ENCODE measurements at places on chromosomes 6 and 20.
A peak's percentile ranks its signal among the peaks of the same experiment; 100 is the strongest.

GRCh38 chr20:64033981-64034493 lies 1.9 kb upstream of the C20orf204 start:
- no peak for DNase-seq

- DNase-seq = no peak
These were observed 294.2 kb upstream of the RSPO3 start for GRCh38 chr6:126824226-126824625.

DNA sequence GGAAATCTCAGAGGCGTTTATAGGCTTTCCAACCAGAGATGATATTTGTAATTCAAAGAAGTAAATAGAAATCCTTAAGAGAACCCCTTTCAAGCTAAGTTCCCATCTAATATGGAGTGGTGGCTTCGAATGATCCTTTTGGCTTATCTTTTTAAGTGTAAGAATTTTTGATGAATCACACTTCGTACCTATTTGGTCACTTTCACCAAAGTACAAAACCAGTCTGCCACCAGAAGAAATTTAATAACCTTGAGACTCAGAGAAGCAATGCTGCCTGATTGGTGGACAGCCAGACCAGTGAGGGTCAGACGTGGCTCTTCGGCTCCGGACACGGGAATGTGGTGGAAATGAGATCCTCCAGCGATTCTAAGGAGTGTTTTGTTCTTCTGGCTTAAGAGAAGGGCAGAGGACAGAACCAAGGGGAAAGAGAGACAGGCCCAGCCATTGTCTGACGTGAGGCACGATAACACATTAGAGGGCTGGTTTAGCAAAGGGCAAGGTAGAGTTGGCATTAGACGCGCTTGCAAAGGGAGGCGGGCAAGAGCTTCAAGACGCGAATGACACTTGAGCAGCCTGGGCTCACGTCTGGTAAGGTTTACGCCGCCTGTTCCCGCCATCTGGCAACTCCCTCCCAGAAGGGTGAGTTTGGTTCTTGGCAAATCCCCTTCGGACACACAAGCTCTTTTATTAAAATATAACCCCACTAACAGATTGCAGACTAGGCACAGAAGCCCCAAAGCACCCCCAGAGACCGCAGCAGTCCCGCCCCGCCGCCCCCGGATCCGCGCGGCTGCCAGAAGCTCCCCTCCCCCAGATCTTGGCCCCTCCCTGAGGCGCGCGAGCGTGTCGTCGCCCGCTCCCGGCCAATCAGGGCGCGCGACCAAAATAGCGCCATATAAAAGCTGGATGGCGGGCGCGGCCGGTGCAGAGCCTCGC lies 50.0 kb upstream of the EZR start:
- DNase-seq = peak; percentile 45

- DNase-seq = no peak
These were observed 978 bp downstream of the WFDC6 start for GRCh38 chr20:45538209-45538799.

- DNase-seq = no peak
These were observed 470.4 kb upstream of the EPHA7 start for GRCh38 chr6:93889713-93890112.

DNA sequence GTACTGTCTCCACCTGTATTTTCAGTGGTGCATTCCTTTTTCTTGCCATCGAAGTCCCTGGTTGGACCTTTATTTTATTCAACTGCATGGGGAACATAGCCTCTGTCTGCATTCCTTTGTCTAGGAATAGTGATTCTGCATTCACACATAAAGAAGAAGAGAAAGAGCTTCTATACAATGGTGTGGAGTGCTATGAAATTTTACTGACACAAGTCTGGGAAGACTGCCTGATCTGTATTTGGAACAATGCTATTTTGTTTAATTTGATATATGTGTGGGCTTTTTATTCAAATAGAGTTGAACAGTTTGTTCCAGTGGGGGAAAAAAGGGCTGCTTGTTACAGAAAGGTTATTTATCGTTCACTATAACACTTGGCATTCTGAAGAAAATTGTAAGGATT lies 375.7 kb upstream of the POU3F2 start:
- peak; percentile 69 for DNase-seq

DNA sequence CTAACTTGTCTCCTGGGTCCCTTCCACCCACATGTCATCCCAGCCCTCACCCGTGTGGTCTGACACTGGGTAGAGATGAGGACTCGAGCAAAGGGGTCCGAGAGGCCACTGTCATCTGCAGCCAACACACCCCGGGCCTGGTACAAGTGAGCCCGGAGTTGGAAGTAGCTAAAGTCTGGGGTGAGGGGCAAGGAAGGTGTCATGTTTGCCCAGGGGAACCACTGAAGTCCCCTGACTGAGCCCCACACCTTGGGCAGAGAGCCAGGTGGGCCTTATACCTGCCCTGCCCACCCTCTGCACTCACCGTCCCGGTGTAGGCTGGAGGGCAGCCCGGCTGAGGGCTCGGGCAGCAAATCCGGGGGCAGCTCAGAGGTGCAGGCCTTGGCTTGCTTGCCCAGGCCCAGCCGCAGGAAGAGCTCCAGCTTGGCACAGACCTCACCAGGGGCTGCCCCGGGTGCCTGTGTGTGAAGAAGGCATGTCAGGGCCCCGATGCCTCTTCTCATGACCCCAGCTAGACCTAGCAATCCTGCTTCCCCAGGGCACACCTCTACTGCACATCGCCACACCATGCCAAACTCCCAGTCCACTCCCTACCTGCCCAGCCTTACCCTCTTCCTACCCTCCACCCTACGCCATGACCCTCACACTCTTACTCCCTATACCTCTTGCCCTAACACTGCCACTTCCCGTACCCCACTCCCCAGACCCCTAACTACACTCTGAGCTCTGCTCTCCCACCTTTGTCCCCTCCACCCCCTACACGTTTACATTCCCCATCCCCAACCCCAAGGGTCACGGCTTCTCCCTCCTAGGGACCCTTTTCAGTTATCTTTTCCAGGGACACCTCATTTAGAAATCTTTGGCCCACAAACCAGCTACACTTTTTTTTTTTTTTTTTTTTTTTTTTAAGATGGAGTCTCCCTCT lies 31.7 kb upstream of the SPAG4 start:
- DNase-seq = no peak

GRCh38 chr20:3072530-3073250 lies 1.3 kb downstream of the OXT start:
- DNase-seq = no peak

DNA sequence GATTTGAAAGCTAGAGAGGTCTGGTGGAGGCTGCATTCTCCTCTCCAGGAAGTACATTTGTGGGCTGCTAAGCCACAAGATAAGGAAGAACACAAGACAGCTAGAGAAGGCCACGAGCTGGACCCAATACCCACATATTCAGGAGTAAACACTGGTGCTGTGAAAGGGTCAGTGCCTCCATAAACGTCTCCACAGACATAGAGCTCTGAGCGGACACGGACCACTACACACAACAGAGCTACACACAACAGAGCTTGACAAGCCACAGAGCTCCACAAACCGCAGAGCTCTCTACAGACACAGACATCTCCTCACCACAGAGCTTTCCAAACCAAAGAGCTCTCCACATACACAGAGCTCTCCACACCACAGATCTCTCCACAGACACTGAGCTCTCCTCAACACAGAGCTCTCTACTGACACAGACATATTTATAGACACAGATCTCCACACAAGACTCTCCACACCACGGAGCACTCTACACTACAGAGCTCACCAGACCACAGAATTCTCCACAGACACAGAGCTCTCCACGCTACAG lies 51.9 kb downstream of the ERMARD start:
- DNase-seq = no peak

GRCh38 chr6:95587989-95588388 lies 10.7 kb downstream of the MANEA start:
- DNase-seq = no peak

- DNase-seq = no peak
These were observed 61.0 kb downstream of the ARHGAP18 start for GRCh38 chr6:129648819-129649491.

- no peak for DNase-seq
These were observed 101.5 kb upstream of the BACH2 start for GRCh38 chr6:90397929-90398674.

DNA sequence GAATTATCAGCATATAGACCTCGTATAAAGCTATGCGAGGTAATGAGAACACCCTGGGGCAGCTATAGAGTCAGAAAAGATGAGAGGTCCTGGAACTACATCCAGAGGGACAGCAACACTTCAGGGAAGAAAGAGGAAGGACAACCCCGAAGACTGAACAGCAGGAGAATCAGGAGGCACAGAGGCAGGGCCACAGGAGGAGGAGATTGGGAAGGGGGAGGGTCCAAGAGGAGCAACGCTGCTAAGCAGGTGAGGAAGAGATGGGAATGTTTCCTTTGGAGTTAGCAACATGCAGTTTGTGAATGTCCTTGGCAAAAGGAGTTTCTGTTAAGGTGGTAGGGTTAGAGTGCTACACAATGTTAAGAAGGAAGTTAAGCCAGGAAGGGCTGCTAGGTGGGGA lies 79.5 kb upstream of the OLIG3 start:
- DNase-seq = no peak

DNA sequence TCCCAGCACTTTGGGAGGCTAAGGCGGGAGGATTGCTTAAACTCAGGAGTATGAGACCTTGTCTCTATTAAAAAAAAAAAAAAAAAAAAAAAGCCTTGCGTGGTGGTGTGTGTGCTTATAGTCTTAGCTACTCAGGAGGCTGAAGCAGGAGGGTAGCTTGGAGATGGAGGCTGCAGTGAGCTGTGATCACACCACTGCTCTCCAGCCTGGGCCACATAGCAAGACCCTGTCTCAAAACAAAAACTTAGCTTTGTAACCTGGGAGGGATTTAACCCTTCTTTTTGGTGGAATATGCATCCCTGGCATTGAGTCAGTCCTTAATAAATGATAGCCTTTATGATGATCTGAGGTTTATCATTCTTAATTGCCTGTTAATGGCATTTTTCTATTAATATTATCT lies 12.8 kb downstream of the ASXL1 start:
- DNase-seq = no peak

- peak; percentile 8 for DNase-seq
These were observed 131.2 kb upstream of the BTN3A2 start for GRCh38 chr6:26233649-26234420.

DNA sequence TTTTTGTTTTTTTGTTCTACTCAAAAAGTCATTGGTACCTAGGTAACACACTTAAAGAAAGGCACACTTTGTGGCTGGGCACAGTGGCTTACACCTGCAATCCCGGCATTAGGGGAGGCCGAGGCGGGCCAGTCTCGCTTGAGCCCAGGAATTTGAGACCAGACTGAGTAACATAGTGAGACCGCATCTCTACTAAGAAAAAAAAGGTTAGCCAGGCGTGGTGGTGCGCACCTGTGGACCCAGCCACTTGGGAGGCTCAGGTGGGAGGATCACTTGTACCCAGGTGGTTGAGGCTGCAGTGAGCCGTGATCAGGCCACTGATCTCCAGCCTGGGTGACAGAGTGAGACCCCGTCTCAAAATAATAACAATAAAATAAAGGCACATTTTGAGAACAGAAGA lies 67.4 kb upstream of the BHLHE23 start:
- DNase-seq = no peak

GRCh38 chr20:9388160-9388812 lies 126.1 kb upstream of the LAMP5 start:
- no peak for DNase-seq

- DNase-seq = no peak
These were observed 113.9 kb downstream of the RIN2 start for GRCh38 chr20:19872001-19872400.

GRCh38 chr6:69265706-69266105 lies 531.1 kb downstream of the LMBRD1 start:
- DNase-seq = no peak

DNA sequence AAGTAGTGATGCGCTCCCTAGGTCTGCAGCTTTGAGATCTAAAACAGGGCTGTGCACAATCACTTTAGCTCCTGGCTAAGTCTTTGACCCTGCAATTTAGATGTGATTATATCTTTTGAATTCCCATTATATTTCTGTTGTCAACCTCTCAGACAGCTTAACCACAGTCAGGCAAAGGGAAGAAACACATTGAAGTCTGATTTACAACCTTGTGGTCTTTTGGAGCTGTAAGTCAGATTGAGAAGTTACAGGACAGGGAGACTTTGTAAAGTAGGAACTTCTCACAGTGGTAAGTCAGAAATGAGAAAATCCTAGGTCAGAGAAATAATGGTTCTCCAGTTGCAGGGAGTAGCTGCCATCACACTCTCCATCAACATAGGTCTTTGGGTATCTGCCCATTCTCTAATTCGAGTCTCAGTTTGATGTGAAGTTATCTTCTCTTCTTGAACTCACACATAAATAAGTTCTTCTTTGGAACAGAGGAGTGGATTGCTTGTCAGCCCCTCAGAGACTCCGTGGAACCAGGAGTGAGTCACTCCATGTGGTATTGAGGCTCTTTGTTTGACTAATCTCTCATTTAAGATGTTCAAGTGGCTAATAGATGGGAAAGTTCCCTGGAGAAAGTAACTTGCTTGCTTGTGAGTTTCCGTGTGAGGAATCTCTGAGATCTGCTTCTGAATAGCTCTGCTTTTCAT lies 35.0 kb upstream of the SGK1 start:
- DNase-seq = no peak

DNA sequence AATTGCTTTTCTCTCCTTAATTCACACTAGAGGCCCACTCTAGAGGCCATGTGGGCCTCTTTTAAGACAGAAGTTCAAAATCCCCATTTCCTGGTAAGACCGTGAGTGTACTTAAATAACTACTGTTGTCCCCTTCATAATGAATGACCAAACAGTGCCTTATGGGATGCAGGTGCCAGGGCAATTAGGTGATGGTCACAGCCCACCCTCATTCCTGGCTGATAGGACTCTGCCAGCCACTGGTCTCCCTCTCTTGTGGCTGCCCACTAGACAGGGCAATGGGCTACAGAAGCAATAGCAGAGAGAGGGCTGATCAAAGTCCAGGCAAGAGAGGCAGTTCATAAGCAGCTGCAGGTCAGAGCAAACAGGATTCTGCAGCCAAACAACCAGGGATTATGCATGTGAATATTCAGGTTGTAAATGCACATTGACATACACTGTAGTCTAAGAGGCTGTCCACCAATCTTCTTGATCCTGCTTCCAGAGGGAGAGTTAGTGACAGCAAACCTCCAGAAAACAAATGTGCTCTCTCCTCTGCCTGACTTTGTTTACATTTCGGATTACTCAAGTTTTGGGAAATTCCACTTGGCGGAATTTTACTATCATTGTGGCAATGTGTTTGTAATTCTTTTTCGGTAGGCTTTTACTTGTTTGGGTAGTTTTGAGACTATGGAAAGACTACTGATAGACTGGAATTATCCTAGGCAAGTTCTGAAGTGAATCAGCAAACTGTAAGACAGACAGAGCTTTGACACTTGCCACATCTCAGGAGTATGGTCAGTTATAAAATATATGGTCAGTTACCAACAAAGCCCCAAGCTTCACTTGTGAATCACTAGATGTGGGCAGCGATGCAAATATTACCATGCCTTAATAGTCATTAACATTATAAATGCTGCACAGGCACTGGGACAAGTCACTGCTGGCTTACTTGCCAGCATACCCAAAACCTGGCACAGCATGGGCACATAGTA lies 12.8 kb downstream of the PTPRK start:
- peak; percentile 25 for DNase-seq

- DNase-seq = no peak
These were observed 355.1 kb upstream of the ADGRB3 start for GRCh38 chr6:68279793-68280557.
